Muscle of leg (tissue), 16 donors: ENCODE measurements at places on chromosomes 1 and 21. TPM values are rescaled to one million over a fixed set of nuclear protein-coding genes. Genes with fewer than 3 reads are reported as not detected.

The LIX1L gene
- 26.1 TPM for polyA plus RNA-seq

The RPTN gene
- not detected for polyA plus RNA-seq

GRCh38 chr1:1281533-1282321 is 1.5 kb downstream of the SCNN1D start:
- DNase-seq: no peak

DNA sequence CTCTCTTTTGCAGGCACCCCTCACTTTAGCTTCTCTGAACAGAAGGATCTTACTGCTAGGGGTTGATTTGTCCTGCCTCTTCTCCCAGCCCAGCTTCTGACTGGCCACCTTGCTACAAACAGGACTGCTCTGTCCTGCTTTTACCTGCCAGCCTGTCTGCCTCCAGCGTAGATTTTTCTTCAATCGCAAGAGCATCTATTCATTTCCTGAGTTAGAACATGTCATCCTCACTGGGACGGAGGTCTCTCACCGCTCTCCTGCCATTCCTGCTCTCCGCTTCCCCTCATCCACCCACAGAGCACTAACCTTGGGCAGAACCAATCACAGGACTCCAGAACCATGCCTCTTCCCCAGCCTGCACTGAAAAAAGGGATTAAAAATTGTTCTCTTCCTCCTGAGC is 3.5 kb upstream of the ATP1B1 start:
- no peak for DNase-seq

DNA sequence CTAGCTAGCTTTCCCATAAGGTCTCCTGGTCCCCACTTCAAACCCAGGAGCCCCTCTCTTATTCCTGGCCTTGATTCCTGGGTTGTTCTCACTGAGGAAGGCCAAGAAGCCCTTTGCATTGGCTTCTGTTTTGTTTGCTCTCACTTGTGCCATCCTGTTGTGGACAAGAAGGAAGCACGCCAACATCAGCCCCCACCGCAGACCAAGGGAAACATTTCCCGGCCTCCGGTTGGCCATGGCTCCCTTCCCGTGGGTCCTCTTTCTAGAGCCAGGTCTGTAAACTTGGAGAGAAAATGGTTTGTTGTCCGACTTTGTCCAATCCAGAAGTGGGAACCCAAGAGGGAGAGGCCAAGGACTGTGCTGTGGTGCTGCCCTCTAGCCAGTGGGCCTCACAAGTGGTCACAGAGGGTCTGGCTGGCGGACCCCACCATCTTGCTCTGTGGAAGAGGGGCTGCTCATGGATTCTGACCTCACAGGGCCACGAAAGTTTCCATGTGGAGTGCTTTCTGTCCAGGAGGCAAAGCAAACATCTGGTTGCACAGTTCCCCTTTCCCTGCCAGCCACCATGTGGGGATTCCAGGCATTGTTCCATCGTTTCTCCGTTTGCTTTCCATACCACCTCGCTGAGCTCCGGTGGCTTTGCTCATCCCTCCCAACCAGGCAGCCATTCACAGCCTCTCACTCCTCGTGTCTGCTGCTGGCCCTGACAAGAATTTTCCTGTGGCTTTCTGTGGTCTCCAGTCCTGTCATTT is 18.9 kb upstream of the TENT5C start:
- DNase-seq: peak; percentile 32

DNA sequence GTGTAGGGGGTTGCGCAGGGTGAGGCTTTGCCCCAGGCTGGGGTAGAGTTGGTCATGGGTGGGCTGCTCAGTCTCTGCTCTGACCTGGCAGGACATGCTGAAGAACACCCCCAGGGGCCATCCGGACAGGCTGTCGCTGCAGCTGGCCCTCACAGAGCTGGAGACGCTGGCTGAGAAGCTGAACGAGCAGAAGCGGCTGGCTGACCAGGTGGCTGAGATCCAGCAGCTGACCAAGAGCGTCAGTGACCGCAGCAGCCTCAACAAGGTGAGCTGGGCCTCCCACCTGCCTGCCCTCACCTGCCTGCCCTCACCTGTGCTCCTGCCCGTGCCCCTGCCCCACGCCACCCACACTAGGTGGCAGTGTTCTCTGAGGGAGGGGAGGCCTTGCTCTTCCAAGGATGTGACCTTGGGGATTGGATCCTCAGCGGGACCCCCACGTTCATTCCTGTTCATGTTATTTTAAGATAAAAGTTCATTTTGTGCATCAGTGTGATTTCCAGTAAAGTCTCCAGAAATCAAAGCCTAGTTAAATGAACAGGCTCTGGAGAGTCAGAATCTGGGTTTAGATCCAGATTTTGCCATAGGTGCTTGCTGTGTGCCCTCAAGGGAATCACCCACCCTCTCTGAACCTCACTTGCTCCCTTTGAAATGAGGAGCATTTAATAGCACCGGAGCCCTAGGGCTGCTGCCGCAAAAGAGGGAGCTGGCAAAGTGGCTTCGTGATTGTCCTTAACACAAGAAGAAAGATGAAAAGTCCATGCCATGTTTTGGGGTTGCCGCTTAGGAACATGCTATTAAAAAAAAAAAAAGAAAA is 87.9 kb downstream of the ARHGEF10L start:
- DNase-seq: no peak

- DNase-seq: no peak
Measured at GRCh38 chr1:36024847-36025246, 59.0 kb upstream of the TEKT2 start.

The ELAPOR1 gene
- polyA plus RNA-seq: 0.66 TPM

- DNase-seq: no peak
Measured at GRCh38 chr1:92480200-92480812, 6.4 kb downstream of the GFI1 start.

GRCh38 chr1:167715157-167715999 is 6.4 kb upstream of the MPZL1 start:
- peak; percentile 95 for DNase-seq

GRCh38 chr1:66364578-66365391 is 169.2 kb upstream of the SGIP1 start:
- no peak for DNase-seq

DNA sequence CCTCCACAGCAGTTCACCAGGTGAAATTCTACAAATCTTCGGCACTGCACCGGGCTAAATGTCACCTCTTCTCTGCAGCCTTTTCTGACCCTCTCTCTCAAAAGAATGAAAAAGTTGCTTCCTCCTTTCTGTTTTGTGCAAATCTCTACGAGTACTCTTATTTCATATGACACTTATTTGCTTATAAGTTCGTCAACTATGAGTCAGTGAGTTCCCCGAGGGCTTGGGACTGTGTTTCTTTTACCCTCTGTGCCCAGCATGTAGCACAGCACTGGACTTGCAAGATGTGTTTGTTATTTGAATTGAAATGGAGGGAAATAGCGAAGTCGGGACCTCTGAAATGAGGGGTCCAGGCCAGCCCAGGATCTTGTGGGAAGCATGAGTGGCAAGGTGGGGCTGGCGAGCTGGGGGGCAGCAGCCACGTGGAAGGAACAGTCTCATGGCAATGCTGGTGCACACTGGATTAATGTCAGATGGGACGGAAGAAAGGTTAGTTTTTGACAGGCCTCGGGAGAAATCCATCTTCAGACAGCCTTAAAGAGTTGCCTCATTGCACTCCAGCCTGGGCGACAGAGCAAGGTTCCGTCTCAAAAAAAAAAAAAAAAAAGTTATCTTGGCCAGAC is 6.2 kb downstream of the SLC6A9 start:
- DNase-seq: no peak

DNA sequence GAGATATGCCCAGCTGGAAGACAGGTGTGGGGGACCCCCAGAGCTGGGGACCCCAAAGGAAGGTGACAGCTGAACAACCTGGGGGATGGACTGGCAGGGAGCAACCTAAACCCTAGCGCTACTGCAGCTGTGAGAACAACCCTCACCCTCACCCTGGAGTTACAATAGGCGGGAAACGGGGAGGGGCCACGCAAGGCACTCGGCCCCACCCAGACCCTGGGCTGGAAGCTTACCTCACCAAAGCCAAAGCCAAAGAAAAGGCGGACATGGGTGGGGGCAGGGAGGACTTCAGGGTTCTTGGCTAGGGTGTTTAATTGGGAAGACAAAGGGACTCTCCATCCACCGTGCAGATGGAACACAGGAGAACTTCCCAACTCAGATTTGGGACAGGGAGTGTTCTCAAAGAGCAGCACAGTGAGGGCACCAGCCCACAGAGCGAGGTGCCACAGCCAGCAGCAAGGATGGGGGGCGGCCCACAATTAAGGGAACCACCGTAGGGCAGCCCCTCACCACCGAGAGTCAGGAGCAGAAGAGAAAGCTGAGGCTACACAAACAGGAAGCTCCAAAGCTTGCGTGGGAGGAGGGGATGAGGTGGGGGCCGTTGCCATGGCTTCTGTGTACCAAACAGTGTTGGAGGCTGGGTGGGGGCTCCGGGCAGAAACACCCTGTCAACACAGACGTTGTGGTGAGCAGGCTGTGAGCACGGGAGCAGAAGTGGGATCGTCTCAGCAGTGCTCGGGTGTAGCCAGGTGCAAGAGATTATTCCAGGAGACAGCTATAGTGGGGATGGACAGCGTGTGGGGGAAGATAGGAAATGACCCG is 1.9 kb downstream of the TAGLN2 start:
- peak; percentile 96 for DNase-seq

The PRAMEF7 gene
- polyA plus RNA-seq: not detected

- peak; percentile 74 for DNase-seq
Measured at GRCh38 chr1:70034403-70034802, 171.0 kb downstream of the LRRC40 start.

- DNase-seq: no peak
Measured at GRCh38 chr1:54663725-54664124, 22.1 kb downstream of the MROH7 start.

DNA sequence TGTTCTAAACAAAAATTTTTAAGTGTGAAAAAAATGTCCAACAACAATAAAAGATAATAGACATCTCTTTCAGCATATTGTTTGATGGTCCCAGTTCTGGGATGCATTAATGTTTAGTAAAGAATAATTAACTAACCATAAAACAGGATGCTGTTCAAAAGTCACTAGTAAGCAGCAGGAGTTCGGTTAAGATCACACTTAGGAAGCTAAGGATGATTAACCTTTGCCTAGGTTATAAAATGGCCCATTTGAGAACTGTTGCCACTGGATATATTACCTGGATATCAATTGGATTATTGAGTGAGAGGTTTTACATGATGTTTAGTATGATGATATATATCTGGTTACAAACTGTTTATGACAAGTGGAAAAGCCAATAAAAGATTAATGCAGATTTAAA is 171.7 kb downstream of the ATG4C start:
- no peak for DNase-seq

GRCh38 chr1:206678490-206678889 is 6.2 kb upstream of the MAPKAPK2 start:
- no peak for DNase-seq

The MMP23B gene
- polyA plus RNA-seq: 35.8 TPM

The C1orf141 gene
- not detected for polyA plus RNA-seq

- DNase-seq: no peak
Measured at GRCh38 chr1:189336115-189337100, 1141.3 kb downstream of the BRINP3 start.

GRCh38 chr1:22613951-22614350 is 22.5 kb upstream of the C1QA start:
- DNase-seq: no peak

The CFAP74 gene
- polyA plus RNA-seq: 0.33 TPM

GRCh38 chr1:40720493-40720892 is 29.0 kb downstream of the NFYC start:
- no peak for DNase-seq

- DNase-seq: no peak
Measured at GRCh38 chr1:113266788-113267187, 123.5 kb upstream of the MAGI3 start.

The GNG4 gene
- 0.46 TPM for polyA plus RNA-seq

DNA sequence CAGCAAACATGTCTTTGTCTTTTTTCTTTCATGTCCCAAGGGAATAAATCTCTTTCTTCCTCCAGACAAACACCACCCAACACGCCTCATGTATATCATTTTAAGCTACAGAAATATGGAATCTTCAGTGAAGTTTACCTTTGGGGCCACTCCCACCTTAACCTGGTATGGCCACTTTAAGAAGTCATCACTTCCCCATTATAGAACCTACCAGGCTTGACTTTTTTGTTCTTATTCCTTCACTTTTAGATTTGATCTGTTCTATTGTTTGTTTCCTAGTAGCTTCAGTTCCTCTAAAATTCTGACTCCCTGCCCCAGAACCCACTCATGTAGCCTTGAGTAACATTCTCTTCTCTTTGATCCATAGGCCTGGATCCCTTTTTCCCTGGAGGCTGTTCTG is 226.3 kb downstream of the HLX start:
- DNase-seq: no peak

- no peak for DNase-seq
Measured at GRCh38 chr1:167120899-167121298, 27.0 kb downstream of the STYXL2 start.

The ADAMTSL4 gene
- 50.2 TPM for polyA plus RNA-seq

DNA sequence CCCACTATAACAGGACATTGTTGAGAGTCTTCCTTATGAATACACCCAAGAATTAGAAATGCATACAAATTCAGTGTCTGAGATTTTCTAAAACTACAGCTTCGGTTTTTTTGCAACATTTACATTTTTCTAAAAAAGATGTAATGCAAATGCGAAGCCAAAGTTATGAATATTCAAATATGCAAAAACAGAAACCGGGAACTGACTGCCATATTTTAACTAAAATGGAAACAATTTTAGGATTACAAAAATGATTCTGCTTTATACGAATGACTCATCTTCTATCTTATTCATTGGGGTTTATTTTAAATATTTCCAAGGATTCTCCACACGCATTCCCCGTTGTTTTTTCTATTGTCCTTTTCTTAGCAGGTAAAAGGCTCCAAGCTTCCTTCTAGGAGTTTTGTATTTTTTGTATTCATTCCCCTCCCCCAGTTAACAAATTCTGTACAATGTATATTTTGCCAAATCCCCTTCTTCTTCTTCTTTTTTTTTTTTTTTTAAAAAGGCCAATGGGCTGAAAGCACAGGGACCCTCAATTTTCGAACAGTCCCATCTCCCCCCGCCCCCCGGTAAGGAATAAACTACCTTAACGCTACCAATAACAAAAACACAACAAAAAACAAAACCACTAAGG is 1.0 kb downstream of the ARPC5 start:
- DNase-seq: no peak

- DNase-seq: no peak
Measured at GRCh38 chr1:46621930-46622329, 5.3 kb upstream of the MOB3C start.

DNA sequence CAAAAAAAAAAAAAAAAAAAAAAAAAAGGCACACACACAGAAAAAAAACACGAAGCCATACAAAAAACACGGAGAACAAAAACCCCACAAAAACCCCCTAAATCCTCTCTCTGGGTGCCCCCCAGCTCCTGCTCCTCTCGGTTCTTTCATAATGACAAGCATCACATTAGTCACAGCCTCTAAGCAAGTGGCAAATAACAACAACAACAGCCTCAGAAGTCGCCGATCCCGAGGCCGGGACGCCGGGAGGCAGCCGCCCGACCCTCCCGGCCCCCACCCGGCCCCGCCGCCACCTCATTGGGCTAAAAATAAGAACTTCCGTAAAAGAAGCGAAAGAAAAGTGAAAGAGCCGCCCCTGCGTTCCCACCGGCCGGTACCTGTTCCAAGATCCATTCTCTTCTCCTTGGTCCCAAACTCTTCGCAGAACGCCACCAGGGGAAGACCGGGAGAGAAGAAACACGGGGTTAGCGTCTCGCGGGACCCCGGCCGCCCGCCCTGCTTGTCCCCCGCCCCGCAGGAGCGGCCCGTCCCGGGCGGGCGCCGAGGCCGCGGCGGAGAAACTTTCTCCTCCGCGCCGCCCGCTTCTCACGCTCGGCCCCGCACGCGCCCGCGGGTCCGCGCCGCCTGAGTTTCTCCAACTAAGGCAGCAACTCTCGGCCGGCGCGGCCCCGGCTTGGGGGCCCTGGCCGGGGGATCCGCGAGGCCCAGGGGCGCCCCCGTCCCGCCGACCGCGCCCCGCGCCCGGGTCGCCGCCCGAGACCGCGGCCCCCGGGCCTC is 102.8 kb downstream of the CASZ1 start:
- DNase-seq: peak; percentile 62
